ENCODE measurements at places on chromosomes 13 and 19.

DNA sequence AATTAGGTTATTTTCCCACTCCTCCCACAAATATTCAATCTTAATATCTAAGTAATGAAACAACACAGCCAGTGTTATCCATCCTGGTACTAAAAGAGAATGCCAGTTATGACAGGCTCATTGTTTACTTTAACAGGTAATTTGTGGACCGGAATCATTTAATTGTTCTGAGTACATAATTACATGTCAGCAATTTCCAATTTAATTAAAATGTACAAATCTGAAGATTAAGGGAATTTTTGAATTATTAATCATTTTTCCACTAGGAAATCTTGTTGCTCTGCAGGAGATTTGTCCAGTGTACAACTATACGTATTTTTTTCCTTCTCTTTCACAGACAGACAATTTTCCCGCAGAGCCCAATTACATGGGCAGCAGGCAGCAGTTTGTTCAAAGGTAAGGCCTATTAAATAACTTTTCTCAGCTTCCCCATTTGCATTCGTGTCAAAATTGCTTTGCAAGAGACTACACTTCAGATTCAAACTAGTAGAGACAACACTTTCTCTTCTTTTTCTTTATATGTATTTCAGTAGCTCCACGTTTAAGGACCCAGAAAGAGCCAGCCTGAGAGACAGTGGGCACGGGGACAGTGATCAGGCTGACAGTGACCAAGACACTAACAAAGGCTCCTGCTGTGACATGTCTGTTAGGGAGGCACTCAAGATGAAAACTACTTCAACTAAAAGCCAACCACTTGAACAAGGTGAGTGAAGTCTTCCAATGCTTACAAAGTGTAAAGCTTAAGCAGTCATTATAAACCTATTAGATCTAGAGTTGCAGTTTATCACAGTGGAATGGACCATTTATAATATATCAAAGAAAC lies 34.8 kb downstream of the PCDH17 start:
- DNase-seq, result no peak

DNA sequence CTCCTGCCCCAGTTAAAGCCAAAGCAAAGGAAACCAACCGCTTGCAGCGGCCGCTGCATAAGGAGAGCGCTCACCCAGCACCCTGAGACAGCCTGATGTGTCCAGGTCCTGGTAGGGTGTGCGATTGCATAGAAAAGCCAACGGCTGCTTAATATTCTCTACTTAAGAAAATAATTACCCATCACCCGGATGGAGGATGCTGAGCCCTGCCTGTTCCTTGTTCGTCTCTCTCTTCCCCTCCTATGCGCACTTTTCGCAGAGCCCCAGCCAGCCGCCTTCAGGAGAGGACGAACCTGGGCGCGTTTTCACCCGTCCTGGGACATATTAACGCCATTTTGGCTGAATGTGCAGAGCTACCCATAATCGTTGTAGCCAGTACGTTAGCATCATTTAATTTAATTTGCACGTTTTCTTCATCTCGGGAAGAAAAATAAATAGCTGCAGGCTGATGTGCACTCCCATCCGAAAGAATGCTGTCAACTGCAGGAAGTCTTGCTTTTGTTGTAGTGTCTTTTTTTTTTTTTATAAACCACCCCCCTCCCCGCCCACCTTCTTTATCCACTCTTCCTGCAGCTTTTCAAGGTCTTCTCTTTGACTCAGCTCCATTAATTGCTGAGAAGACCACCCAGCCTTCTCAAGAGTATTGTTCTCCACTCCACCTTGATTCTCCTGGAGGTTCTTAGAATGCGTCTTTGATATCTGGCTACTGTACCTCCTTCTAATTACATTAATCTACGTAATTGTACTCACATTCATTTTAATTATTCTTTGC lies 214.5 kb downstream of the TEX29 start:
- DNase-seq, result no peak

DNA sequence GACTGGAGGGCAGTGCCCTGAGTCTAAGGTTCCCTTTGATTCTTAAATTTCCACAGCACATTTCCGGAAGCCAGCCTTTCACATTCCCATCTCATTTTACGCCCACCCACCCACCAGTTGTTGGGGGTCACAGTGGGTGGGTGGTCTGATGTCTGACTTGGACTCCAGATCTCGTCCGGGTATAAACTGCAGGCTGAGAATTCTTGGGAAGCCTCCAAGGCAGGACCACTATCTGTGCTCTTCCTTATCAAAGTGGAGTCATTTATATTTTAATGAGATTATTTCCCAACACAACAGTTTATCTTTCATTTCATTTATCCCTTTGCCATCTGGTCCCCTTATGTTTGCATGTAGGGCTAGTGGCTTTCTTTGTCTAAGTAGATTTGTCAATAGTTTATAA lies 3.6 kb upstream of the FAM124A start:
- DNase-seq, result no peak

DNA sequence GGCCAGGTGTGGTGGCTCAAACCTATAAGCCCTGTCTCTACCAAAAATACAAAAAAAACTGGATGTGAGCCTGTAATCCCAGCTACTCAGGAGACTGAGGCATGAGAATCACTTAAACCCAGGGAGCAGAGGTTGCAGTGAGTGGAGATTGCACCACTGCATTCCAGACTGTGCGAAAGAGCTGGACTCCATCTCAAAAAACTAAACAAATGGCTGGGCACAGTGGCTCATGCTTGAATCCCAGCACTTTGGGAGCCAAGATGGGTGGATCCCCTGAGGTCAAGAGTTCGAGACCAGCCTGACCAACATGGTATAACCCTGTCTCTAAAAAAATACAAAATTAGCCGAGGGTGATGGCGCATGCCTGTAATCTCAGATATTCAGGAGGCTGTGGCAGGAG lies 34.9 kb upstream of the ZNF83 start:
- no peak for DNase-seq

Measured in NCI-H345 (cell line).